ENCODE measurements at places on chromosomes 4 and X. TPM values are rescaled to one million over a fixed set of nuclear protein-coding genes. Genes with fewer than 3 reads are reported as not detected.
A peak's percentile ranks its signal among the peaks of the same experiment; 100 is the strongest.

DNA sequence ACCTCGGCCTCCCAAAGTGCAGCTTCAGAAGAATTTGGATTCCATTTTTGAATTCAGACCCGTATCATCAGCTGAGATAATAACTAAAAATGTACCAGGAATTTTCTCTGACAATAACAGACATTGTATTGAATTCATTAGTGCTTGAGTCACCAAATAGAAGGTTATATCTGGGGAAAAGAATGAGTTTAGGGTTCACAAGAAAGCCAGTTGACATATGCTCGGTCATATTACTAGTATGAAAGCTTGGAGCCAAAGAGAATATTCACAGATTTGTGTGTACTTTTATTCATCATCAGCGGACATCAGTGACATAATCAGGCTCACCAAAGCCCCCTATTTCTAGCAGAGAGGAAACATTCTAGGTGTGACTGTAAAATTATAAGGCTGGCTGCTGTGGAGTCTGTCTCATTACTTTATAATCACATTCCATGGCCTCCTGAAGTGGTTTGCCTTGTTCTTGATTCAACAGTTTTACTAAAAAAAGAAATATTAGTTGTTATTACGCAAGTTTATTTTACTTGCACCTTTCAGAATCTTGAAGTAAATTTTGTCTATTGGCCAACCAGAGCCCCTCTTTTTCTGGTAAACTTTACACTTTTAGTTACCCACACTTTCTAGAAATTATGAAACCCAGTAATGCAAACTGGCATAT lies 14.6 kb upstream of the DCTD start:
- no peak for DNase-seq

DNA sequence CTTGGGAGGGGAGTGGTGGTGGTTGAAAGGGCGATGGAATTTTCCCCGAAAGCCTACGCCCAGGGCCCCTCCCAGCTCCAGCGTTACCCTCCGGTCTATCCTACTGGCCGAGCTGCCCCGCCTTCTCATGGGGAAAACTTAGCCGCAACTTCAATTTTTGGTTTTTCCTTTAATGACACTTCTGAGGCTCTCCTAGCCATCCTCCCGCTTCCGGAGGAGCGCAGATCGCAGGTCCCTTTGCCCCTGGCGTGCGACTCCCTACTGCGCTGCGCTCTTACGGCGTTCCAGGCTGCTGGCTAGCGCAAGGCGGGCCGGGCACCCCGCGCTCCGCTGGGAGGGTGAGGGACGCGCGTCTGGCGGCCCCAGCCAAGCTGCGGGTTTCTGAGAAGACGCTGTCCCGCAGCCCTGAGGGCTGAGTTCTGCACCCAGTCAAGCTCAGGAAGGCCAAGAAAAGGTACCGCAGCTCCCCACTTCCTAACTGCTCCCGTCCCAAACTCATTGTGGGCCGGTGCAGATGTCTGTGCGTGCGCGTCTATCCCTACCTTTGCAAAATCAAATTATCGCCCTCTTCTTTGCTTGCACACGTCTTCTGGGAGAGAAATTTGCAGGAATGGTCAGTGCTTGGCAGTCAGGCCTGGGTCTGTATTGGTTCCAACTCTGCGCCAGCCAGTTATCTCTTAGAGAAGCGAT lies 533 bp downstream of the IL15 start:
- DNase-seq: peak; percentile 72

Gene PPARGC1A
- total RNA-seq: 0.86 TPM

Gene KLKB1
- not detected for total RNA-seq

DNA sequence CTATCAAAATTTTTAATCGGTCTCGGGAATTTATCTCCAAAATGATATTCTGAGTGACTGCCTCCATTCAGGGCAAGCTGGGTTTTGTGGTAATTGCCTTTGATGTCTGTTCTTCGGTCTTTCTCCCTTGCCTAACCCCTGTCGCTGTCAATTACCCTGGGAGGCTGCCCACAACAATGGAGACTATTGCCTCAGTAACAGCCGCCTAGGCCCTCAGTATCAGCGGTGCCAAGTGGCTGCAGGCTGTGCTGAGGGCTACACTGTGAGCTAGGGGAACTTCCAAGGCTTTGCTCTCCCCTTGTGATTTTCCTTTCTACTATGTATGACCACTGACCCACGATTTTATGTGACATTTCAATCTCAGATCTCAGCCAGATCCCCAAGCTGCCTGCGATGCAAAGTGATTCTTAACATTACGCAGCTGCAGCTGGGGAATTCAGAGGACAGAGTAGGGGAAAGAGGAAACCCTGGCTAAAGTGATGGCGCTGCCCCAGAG lies 36.3 kb upstream of the REST start:
- no peak for DNase-seq

DNA sequence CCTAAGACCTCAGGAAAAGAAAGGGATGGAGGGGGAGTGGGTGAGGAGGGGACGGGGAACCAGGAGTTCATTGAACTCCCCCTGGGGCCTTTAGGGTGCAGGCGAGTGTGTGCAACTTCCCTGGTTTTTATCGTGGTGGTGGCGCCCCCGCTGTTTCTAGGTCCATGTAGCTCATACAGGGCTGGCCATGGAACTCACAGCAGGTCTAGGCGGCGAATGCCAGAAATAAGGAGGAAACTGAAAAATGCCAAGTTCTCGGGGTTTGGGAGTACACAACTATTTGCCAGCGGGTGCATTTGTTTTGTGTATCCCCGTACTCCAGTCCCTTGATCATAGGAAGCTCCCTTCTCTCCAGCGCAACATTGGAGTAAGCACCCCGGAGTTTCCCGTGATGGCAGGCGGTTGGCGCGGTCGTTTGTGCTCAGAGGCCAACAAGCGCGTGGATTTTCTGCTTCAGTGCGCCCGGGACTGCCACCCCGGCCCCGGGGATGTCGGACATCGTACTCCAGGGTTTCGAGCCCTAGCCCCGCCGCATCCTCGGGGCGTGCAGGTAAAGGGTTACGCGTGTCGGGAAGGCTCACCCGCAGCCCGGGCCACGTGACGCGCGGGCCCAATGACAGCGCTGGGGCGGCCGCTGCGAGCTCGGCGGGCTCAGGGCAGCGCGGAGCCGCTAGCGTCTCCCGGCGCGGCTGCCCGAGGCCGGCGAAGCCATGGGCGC lies 208.9 kb downstream of the NWD2 start:
- peak; percentile 5 for DNase-seq

Gene TRIM60
- 0.32 TPM for total RNA-seq

Gene ZNF280C
- 7.1 TPM for total RNA-seq

DNA sequence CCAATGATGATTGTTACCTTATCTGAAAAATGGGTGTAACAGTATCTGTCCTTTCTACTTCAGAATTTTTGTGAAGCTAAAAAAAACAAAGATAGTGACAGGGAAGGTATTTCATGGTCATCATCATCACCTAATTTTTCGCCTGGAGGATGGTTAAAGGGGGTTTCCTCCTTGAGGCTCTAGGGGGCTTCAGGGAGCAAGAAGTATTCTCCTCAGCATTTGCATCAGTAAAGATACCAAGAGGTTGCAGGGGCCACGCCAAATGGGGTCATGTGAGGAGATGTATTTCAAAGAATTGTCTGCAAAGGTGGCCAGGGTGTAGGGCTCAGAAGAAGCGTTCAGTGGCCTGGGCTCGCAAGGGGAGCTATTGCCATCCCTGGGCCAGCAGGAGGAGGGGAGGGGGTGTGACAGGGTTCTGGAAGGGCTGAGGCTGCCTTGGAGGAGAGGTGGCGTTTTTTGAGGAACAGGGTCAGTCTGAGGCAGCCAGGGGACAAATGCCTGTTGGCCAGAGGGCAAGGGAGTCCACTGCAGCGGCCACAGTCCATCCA lies 7.3 kb upstream of the NSG1 start:
- no peak for DNase-seq

DNA sequence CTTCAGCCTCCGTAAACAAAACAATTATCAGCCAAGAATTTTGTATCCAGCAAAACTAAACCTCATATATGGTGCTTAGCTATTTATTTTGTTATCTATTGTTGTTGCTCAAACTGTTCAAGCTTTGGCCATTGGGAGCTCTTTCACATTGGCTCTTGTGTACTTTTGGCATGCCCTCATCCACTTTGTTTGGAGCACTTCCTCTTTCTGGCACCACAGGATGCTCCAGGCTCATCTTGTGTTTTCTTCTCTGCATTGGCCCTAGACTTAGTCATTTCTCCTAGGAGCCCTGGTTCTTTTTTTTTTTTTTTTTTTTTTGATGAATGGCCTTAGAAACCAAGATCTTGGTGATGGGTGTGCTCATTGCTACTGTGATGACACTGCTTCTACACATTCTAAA lies 74.5 kb downstream of the DIPK2B start:
- no peak for DNase-seq

GRCh38 chrX:151030845-151031244 lies 47.7 kb downstream of the HMGB3 start:
- DNase-seq: no peak

DNA sequence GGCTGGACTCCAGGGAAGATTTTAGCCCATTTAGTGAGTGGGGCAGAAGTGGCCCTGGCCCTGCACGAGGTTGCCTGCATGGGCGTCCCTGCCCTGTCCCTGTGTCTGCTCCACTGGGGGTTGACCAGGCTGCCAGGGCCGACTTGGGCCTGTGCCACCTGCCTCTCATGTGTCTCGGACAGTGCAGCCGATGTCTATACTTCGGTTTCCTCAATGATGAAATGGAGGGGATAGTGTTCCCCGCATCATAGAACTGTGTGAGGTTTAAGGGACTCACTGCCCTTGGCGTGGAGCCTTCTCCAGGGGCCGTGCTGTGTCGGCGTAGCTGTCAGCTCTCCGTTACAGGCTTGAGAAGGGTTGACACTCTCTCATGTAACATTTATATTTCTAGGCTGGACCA lies 27.0 kb upstream of the MSANTD1 start:
- DNase-seq: no peak

DNA sequence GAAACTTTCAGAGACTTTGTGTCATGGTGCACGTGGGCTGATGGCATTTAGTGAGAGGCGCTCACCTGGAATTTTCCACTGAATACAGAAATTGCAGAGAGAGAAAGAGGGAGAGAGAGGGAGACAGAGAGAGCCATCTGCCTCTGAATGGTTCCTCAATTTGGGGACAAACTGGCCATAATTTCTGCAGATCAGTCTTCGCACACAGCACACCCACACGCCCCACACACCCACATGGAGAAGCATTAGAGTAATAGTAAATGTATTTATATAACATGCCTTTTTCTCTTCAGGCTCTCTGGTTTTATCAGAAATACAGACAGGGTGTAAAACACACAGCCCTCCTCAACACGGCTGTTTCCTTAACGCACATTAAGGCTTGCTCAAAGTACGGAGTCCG lies 38.6 kb downstream of the PRKX start:
- no peak for DNase-seq

DNA sequence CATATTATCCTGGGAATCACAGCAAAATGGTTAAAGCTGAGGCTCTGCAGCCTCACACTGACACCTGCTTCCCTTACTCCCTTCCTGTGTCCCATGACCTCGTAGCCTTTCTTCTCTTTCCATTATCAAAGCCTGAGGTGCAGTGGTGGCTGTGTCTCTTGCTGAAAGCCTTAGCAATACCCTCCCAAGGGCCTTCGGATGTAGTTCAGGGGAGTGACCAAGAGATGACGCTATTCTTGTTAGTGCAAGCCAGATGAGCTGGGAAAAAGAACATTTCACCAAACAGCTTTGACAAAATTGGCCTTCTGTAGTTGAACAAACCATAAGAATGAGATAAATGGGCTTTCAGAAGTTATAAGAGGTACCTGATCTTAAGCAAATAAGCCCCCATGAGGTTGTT lies 31.6 kb downstream of the SMIM10L2A start:
- DNase-seq: no peak

DNA sequence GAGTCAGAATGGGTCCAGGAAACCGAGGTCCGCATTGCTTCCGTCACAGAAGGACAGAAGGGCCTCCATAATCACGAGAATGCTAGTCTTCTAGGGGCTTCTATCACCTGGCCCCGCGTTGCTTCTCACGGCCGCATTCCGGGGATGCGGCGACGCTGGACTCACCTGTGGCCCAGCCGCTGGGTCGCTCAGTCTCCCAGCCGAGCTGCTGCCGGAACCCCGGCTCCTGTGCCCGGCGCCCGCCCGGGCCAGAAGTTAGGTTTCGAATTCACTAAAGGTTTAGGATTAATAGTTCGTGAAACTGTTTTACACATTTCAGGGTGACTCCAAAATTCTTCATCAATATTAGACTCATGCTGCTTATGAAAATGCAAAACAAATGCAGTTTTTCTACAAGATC lies 31.7 kb upstream of the TMSB15A start:
- no peak for DNase-seq

Gene SSX2B
- 0.32 TPM for total RNA-seq

GRCh38 chr4:156512622-156513021 lies 459.0 kb downstream of the PDGFC start:
- DNase-seq: peak; percentile 18

DNA sequence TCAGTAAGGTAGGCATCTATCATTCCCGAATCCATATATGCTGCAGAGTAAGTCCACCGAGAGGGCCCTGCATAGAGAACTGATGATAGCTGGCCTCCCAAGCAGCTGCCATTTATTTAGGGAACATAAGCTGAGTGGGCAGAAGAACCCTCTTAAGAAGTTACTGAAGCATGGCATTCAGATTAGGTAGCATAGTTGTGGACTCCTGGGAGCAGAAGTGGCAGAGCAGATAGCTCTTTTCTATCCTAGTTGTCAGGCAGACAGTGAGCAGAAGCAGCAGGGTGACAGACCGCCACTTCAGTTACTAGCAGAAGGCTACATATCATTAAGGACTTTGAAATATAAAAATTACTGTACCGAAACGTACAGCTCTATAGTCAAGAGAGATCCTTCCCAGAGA lies 454.7 kb downstream of the PPP4R3C start:
- no peak for DNase-seq

GRCh38 chr4:142098900-142099545 lies 462.6 kb downstream of the IL15 start:
- DNase-seq: no peak

DNA sequence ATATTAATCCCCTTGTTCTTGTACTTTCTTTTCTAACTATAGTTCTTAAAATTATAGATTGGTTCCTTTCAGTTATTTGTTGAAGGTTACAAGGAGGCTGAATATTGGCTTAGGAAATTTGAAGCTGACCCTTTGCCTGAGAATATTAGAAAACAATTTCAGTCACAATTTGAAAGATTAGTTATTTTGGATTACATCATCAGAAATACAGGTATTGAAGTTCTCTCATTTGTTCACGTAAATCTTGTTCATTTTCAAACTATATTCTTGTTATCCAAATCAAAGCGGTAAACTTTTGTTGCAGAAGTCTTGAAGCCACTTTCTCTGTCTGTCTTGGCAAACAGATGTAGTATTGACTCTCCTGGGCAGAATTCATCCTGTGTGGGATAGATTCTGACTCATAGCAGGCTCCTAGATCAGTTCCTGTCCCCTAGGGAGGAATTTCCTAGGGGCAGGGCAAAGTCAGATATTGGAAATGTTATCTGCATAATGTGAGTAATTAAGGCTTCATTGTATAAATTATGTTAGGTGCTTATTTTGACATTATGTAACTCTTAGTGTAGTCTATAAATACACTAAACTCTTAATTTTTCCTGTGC lies 25.2 kb downstream of the PI4K2B start:
- DNase-seq: no peak

DNA sequence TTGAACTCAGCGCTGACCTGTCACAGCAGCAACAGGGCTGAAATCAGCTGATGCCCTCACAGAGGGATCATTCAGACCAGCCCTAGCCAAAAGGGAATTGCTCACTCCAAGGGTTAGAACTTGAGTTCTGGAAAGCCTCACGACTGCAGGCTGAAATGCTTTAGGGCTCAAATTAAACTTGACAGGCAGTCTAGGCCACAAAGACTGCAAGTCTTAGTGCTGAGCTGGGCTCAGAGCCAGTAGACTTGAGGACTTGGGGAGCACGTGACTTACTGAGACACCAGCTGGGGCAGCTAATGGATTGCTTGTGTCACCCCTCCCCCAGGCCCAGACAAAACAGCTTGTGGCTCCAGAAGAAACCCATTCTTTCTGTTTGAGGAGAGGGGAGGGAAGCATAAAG lies 119.0 kb upstream of the SLC6A14 start:
- peak; percentile 67 for DNase-seq

GRCh38 chrX:94743478-94743877 lies 1069.5 kb downstream of the FAM133A start:
- DNase-seq: no peak

Measured in fibroblast of villous mesenchyme (primary cell).